ENCODE measurements at places on chromosomes 5 and 9.

- H3K4me3 ChIP-seq = no peak overlapping the region
- no peak overlapping the region for H3K27ac ChIP-seq
- H3K27me3 ChIP-seq = peaks cover 4% of the 10 kb centered on the region
- H3K36me3 ChIP-seq = no peaks in the 10 kb centered on the region
- DNase-seq = no peak
- no peaks in the 10 kb centered on the region for H3K4me1 ChIP-seq
Observed at GRCh38 chr9:111272581-111272980, 57.4 kb downstream of the OR2K2 start.

- H3K4me3 ChIP-seq = no peak overlapping the region
- H3K27ac ChIP-seq = no peak overlapping the region
- no peaks in the 10 kb centered on the region for H3K36me3 ChIP-seq
- H3K27me3 ChIP-seq = no peaks in the 10 kb centered on the region
- DNase-seq = no peak
- H3K4me1 ChIP-seq = no peaks in the 10 kb centered on the region
Observed at GRCh38 chr5:29469581-29469980, 1723.9 kb upstream of the CDH6 start.

DNA sequence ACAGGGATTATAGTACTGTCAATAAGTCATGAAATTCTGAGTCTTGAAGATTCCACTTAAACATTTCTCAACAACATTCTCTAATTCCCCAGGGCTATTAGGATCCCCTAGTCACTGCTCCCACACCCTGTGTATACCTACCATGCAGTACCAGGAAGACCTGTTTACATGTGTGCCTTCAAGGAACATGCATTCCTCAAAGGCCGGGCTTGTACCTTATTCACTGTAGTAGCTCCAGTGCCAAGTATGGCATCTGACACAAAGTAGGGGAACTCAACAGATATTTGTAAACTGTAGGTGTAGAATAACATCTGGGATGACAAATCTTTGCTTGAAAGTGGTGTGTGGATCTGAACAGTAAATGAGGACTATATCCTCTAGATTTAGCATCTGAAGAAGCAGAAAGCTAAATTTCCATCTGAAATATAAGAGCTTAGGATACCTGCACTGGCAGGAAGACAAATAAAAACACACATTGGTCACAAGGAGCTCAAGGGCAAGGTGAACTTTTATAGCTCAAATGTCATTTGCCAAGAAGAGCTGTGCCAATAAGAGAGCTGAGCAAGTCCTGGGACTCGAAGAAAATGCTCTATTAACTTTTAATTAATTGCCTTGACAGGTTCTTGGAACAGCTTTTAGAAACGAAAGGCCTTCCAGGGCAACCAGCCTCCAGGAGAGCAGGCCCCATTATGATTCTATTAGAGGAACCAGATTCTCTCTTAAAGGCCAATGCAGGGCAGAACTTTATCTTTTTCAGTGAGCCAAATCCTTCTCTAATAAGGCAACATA lies 52.3 kb upstream of the MYOT start:
- no peak overlapping the region for H3K4me3 ChIP-seq

DNA sequence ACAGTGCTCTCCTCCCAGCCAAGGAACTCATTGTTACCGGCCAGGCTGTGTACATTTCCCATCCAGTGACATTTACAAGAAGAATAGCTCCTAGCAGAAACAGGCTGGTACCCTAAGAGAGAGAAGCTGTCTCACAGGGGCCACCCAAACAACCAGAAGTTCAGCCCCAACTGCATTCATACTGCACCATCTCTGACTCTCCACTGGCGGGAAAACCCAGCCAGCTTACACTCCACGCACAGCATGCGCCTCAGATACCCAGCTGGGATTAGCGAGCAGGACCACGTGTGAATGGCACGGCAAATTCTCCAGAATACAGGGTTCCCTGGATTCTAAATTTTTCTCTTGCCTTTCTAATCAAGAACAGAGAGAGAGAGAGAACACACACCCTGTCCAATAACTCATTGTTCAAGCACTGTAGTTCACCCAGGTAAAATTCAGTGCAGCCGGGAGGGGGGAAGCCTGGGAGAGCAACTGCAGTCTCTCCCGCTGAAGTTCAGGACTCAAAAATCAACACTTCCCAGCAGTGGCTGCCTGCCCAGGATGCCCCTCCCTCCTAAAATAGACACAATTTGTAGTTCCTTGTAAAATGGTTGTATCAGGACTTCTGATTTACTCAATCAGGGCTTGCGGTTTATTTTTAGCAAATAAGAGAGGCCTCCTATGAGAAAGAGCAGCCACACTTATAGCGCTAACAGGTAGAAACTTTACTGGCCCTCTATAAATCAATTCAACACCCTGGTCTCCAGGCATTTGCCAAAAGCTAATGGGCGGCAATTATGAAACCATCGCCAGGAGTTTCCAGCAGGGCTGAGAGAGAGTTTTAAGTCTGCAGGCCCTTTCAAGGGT lies 2.2 kb downstream of the COL23A1 start:
- no peak overlapping the region for H3K27ac ChIP-seq
- DNase-seq = no peak
- peaks cover 4% of the 10 kb centered on the region for H3K4me1 ChIP-seq
- peaks cover 49% of the 10 kb centered on the region for H3K27me3 ChIP-seq

GRCh38 chr5:72281430-72281763 lies 38.6 kb downstream of the MRPS27 start:
- no peak overlapping the region for H3K27ac ChIP-seq
- H3K4me1 ChIP-seq = peaks cover 5% of the 10 kb centered on the region
- H3K4me3 ChIP-seq = no peak overlapping the region
- peaks cover 18% of the 10 kb centered on the region for H3K36me3 ChIP-seq
- DNase-seq = no peak
- H3K27me3 ChIP-seq = no peaks in the 10 kb centered on the region

- H3K36me3 ChIP-seq = peaks cover 30% of the 10 kb centered on the region
- no peak overlapping the region for H3K4me3 ChIP-seq
- H3K4me1 ChIP-seq = peaks cover 3% of the 10 kb centered on the region
- no peaks in the 10 kb centered on the region for H3K27me3 ChIP-seq
- H3K27ac ChIP-seq = no peak overlapping the region
Observed at GRCh38 chr5:62538017-62538942, 40.3 kb upstream of the LRRC70 start.

- H3K4me3 ChIP-seq = no peak overlapping the region
- no peak overlapping the region for H3K27ac ChIP-seq
- peaks cover 2% of the 10 kb centered on the region for H3K4me1 ChIP-seq
- no peak for DNase-seq
- peaks cover 53% of the 10 kb centered on the region for H3K27me3 ChIP-seq
Observed at GRCh38 chr5:72101828-72102227, 5.4 kb upstream of the MAP1B start.

DNA sequence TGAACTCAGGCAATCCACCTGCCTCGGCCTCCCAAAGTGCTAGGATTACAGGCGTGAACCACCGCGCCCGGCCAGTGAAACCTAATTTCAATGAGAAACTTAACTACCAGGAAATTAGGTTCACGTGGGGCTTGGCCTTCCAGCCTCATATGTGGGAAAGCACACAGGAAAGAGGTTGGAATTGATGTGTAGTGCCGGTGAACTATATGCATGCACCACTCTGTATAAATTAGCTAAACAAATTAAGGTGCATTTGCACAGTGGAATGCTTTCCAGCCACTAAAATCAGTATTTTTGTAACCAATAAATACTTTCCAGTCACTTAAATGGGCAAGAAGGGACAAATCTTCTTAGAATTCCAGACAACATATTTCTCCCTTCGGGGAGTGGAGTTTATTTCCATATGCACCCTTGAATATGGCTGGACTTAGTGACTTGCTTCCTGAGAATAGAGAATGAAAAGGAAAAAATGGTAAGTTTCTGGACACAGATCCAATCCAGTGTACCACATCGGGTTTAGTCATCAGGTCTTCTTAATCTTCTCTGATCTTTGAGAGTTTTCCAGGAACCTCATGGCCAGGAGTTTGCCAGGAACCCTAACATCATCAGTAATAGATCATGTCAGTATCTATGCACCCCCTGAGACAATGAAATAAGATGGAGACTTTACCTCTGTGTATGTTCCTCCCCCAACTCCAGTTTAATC lies 24.9 kb downstream of the ATOX1 start:
- no peak overlapping the region for H3K27ac ChIP-seq
- H3K27me3 ChIP-seq = no peaks in the 10 kb centered on the region
- no peak for DNase-seq
- H3K4me1 ChIP-seq = peaks cover 6% of the 10 kb centered on the region

DNA sequence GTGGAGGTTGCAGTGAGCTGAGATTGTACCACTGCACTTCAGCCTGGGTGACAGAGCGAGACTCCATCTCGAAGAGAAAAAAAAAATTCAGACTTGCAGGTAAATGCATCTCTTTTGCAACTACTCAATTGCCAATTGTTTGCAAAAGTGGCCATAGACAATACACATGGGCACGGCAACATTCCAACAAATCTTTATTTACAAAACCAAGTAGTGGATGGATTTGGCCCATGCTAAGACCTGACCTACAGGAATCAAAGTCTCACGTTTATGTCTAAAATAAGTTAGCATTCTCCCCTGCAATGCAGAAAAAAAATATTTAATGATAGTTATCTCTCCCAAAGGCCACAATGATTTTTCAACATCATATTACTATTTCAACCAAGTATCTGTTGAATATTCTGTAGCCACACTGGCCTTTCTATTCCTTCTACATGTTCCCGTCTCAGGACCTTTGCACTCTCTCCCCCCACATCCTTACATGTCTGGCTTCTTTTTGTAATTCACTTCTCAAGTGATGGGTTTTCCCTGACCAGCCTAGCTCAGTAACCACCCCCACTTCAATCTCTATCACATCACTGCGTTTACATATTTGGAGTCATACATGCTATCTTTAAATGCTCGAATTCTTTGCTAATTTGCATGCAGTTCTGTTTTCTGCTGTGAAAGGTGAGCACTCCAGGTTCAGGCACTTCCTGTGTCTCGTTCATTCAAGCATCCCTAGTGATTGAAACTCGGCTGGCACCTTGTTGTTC lies 54.2 kb downstream of the FNBP1 start:
- peak overlapping the region; percentile 47 for H3K4me3 ChIP-seq
- H3K36me3 ChIP-seq = peaks cover 48% of the 10 kb centered on the region
- peak; percentile 29 for DNase-seq
- peaks cover 52% of the 10 kb centered on the region for H3K4me1 ChIP-seq

GRCh38 chr5:111869681-111870080 lies 112.7 kb upstream of the NREP start:
- H3K27me3 ChIP-seq = no peaks in the 10 kb centered on the region
- no peak overlapping the region for H3K4me3 ChIP-seq
- H3K36me3 ChIP-seq = no peaks in the 10 kb centered on the region
- no peaks in the 10 kb centered on the region for H3K4me1 ChIP-seq
- DNase-seq = no peak
- H3K27ac ChIP-seq = no peak overlapping the region

- H3K27ac ChIP-seq = no peak overlapping the region
- H3K27me3 ChIP-seq = no peaks in the 10 kb centered on the region
- DNase-seq = no peak
Observed at GRCh38 chr5:176959051-176959450, 47.5 kb downstream of the UIMC1 start.

- H3K4me3 ChIP-seq = no peak overlapping the region
- no peaks in the 10 kb centered on the region for H3K36me3 ChIP-seq
- no peaks in the 10 kb centered on the region for H3K4me1 ChIP-seq
Observed at GRCh38 chr9:109342878-109343277, 22.0 kb upstream of the EPB41L4B start.

GRCh38 chr5:157857816-157858526 lies 974 bp downstream of the CLINT1 start:
- H3K4me3 ChIP-seq = peak overlapping the region; percentile 89
- peaks cover 23% of the 10 kb centered on the region for H3K36me3 ChIP-seq
- no peaks in the 10 kb centered on the region for H3K27me3 ChIP-seq
- peak; percentile 47 for DNase-seq
- peaks cover 66% of the 10 kb centered on the region for H3K4me1 ChIP-seq

DNA sequence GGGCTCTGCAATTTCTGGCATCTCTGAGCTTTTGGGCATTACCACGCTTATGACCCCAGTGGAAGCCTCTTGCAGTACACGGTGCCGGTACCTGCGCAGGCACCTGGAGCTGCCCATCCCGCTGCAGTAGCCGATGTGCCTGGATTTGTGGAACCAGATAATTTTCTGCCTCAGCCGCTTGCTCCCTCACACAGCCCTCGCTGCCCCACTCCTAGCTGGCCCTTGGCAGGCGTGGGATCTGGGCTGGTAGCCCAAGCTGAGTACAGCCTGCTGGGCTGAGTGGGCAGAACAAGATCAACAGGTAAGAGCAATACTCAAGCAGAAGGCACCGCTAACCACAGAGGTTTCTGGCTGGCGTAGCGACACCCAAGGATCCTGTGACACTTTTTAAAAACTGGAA lies 1808.8 kb upstream of the ACO1 start:
- H3K27me3 ChIP-seq = no peaks in the 10 kb centered on the region
- no peaks in the 10 kb centered on the region for H3K36me3 ChIP-seq
- H3K27ac ChIP-seq = no peak overlapping the region
- no peak overlapping the region for H3K4me3 ChIP-seq
- DNase-seq = no peak

GRCh38 chr9:71647094-71647591 lies 121.2 kb downstream of the CEMIP2 start:
- H3K36me3 ChIP-seq = no peaks in the 10 kb centered on the region
- H3K27me3 ChIP-seq = peaks cover 30% of the 10 kb centered on the region
- peak overlapping the region; percentile 69 for H3K4me3 ChIP-seq
- DNase-seq = peak; percentile 7
- peak overlapping the region; percentile 29 for H3K27ac ChIP-seq

GRCh38 chr5:172747471-172747870 lies 23.5 kb downstream of the DUSP1 start:
- H3K27ac ChIP-seq = no peak overlapping the region
- H3K4me1 ChIP-seq = no peaks in the 10 kb centered on the region
- no peak for DNase-seq
- no peak overlapping the region for H3K4me3 ChIP-seq

- H3K4me3 ChIP-seq = no peak overlapping the region
- no peaks in the 10 kb centered on the region for H3K27me3 ChIP-seq
- no peak overlapping the region for H3K27ac ChIP-seq
- no peaks in the 10 kb centered on the region for H3K36me3 ChIP-seq
- peaks cover 2% of the 10 kb centered on the region for H3K4me1 ChIP-seq
- DNase-seq = no peak
Observed at GRCh38 chr5:64746446-64746845, 22.0 kb downstream of the SREK1IP1 start.

DNA sequence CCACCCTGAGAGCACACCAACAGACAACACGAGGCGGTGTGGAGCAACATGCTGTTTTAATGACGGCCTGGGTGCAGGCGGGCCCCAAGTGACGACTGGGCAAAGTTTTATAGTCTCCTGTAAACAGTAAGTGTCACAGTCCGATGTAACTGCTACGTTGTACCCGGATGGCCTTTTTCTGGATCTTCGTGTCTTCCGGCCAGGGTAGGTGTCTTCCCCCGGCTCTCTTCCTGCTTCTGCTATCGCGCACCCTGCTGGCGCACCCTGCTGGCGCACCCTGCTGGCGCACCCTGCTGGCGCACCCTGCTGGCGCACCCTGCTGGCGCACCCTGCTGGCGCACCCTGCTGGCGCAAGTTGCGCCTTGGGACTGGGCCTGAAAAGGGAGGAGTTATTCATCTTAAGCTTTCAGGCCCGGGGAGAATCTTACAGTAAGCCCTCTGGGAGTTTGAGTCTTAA lies 143.0 kb upstream of the TARS1 start:
- H3K27ac ChIP-seq = no peak overlapping the region
- H3K4me3 ChIP-seq = no peak overlapping the region
- no peaks in the 10 kb centered on the region for H3K27me3 ChIP-seq
- H3K36me3 ChIP-seq = no peaks in the 10 kb centered on the region
- H3K4me1 ChIP-seq = no peaks in the 10 kb centered on the region
- no peak for DNase-seq
